ENCODE measurements at places on chromosomes 6 and 20.

GRCh38 chr6:12311106-12311505, 20.9 kb downstream of the EDN1 start:
- peak; percentile 24 for DNase-seq

GRCh38 chr6:69948479-69949114, 82.2 kb downstream of the COL19A1 start:
- DNase-seq = no peak

DNA sequence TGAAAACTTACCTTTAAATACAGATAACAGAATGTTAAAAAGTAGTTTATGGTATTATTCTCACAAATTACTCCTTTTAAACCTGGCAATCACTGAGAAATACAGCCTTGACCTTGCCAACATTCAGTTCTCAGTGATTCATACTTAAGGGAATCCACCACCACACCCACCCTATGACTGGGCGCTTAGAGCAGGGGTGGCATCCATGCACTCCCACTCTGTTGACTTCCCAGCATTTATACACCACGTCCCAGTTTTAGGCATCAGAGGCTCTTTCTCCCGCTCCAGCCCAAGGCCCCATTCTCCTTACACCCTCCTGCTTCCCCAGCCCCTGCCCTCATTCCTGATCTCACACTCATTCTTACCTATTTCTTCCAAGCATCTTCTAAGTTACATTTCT, 16.3 kb downstream of the TRAF3IP2 start:
- DNase-seq = peak; percentile 38

- no peak for DNase-seq
Observed at GRCh38 chr6:81769824-81770223, 17.3 kb upstream of the TENT5A start.

- DNase-seq = peak; percentile 62
Observed at GRCh38 chr20:19995220-19995863, 21.8 kb upstream of the NAA20 start.

DNA sequence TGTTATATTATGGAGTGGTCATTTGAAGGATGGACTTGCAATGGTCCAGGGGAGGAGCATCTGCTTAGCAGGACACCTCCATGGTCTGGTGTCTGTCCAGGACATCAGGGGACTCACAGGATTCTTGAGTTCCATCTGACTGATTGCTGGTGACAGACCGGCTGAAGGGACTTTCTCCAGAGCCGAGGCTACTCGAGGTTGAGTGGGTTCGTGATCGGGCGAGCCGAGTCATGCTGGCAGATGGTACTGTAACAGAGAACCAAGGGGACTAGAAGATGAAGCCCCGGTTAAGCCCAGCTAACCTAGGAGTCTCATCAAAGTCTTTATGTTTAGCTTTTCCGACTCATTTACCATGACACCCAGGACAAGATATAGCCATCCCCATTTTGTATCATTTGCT, 7.5 kb upstream of the SLA2 start:
- DNase-seq = no peak

- peak; percentile 26 for DNase-seq
Observed at GRCh38 chr6:145904391-145904790, 59.8 kb downstream of the SHPRH start.

DNA sequence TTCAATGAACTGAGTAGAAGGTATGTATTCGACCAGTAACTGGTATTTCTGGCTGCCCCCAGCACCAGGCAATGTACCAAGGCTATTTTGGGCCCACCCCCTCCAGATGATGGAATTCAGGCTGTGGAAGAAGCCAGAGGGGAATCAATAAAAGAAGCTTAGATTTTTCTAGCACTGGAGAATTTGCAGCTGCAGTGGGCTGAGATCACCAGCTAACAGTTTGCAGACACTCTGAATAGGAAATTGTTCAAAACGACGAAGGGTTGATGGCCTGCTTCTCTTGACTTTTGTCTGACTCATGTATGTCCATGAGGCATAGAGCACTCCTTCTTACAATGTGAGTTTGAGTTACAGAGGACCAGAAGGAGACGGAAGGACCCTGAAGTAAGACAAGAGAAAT, 32.4 kb upstream of the FBXO9 start:
- DNase-seq = no peak

- no peak for DNase-seq
Observed at GRCh38 chr6:43983632-43984031, 143.6 kb downstream of the MRPL14 start.

DNA sequence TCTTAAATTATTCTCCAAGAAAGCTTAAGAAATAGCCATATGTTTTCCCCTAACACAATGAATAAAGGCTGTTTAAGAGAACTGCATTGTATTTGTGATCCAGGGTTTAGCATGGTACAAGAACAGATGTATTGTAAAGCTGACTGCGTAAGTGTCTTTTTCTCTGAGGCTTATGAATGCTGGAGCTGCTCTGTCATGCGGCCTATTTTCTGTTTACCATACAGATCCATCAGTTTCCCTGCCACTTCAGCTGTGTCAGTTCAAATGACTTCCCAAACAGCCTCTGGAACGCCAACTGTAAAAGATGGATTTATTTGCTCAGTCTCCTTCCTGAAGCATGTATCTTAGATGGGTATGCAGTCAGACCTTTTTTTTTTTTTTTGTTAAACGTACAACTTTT, 419.3 kb upstream of the HS3ST5 start:
- no peak for DNase-seq

DNA sequence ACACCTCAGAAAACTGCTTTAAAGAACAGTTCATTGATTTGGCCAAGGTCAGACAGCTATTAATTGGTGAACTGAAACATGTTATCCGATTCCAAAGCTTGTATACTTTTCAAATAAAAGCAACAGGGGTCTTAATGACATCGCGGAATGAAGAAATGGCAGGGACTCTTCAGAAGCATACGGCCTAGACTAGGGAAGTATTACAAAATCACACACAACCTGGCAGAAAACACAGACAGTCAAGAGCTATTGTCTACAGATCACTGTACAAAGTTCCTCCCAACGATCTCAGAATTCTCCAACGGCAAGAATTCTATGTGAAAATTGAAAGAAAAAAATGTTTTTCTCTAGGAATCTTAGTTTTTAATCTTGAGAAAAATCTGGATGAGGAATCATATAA, 105.5 kb downstream of the PTPRK start:
- no peak for DNase-seq

DNA sequence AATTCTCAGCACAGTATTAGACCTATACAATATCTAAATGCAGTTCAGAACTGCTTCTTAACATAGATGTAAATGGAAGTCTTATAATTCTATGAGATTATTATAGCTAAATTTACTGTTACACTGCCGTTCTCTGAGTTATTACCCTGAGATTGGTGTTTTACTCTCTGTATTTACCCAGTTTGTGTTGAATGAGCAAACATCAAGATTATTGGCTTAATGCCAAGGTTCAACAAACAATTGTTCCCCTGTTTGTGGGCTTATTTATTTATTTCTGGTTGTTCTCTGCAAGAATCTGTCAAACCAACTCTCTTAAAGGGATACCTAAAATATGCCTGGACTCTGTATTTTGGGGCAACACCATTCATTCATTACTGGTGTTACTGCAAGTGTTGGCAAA, 5.2 kb upstream of the STMND1 start:
- DNase-seq = no peak

- DNase-seq = no peak
Observed at GRCh38 chr20:39691151-39691862, 729.2 kb downstream of the DHX35 start.

DNA sequence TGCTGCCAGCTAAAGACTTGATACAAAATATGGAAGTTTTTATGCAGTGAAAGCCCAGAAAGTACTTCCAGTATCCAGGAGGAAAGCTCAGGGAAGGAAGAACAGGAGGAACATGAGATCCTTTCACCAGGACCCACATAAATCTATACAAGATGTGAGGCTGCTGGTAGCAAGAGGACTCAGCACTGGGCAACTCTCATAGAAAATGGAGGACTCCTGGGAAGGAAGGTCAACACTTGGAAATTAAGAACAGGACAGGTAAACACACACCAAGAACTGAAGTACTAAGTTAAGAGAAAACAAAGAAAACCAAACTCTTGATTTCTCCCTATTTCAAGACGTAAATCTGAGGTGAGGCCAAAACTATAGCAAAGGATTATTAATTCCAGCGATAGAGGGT, 220.5 kb upstream of the HSF2 start:
- DNase-seq = no peak

DNA sequence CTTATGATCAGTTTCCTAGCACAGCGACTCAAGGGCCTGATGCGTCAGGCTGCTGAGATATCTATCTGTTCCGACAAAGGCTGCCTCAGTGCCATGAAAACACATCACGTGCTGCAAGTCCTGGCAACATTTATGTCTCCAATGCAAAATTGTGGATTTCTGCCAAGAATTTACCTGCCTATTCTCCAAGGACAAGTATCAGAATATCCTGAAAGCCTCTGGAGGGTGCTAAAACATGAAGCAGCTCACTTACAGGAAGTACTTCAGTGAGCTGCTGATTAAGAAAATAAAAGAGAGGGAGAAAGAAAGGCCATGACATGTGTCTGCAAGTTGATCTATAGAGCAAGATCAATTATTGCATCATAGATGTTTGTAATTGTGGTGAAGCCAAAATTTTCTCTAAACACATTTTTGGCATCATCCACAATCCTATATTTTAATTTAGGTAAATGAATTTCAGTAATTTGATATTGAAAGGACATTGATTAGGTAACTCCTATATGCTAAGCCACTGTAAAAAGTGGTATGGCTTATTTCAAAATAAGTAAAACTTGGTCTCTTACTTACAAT, 25.8 kb upstream of the TPBG start:
- DNase-seq = no peak

- peak; percentile 9 for DNase-seq
Observed at GRCh38 chr6:88535306-88535705, 369.2 kb upstream of the CNR1 start.

- peak; percentile 49 for DNase-seq
Observed at GRCh38 chr6:161418463-161418945, 144.6 kb upstream of the AGPAT4 start.

DNA sequence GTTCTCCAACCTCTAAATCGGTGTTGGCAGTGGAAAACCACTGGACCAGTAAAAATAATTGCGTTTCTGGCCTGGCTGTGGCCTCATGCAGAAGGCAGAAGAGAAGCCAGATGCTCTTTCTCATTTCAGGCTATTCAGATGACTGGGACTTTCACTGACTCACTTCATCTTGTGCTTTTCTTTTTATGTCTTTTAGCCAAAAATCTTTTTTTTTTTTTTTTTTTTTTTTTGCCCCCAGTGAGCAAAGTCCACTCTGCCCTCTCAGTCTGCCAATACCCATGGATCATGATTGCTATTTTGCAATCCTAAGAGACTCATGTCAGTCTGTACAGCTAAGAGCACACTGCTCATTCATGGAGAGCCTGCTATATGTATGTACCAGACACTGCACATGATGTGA, 962.5 kb downstream of the KIF16B start:
- no peak for DNase-seq

DNA sequence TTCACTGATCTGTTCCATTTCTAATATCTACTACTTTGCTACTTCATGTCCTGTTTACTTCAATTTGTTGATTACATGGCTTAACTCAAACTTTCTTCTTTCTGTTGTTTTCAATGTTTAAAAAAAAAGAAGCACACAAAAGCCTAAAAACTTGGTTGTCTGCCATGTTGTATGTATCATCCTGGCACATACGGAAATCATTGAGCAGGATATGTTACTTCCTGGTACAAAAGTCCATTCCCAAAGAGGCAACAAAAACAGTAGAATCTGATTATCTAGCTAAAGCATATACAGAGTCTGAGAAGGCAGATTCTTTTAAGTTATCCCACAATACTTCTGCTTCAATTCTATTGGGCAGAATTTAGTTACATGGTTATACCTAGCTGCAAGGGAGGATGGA, 14.5 kb upstream of the COL12A1 start:
- DNase-seq = no peak

- DNase-seq = no peak
Observed at GRCh38 chr6:28860581-28860980, 63.2 kb downstream of the TRIM27 start.

DNA sequence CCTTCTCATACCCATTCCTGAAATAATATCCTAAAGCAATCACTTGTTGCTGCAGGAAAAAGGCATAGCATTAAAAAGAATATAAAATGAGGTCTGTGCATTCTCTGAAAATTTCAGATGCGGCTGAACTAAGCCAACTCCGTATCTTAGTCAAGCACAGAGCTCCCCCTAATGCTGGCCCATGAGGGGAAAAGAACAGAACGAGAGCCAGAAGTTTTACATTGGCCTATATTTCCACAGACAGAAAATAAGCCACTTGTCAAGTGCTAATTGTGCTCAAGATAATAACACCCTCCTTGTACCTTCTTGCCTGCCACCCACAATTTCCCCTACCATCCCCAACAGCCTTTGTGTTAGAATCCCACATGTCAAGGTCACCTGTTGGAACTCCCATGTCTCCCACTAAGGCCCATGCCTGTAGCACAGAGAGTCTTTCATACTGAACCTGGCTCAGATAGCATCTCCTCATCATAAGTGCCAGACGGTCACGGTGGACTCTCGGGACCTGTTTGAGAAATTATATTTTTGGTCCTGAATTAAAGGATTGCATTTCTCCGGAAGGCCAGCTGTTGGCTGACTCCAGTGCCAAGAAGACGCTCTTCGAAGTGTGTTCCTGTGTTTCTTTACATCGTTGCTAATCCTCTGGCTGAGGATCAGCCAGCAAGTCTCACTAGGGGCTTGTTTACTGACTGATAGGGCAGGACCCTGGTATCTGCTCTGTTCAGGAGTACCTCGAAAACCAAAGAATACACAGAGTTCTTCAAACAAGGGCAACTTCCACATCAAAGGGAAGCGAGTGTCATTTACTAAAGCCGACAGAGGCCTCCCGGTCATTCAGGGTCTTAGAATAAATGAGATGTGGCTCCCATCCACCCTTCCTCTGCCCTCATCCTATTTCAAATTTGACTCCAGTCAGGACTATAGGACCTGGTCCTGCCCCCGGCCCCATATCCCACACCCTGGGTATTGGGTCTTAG, 183.4 kb upstream of the FBXL4 start:
- DNase-seq = no peak

DNA sequence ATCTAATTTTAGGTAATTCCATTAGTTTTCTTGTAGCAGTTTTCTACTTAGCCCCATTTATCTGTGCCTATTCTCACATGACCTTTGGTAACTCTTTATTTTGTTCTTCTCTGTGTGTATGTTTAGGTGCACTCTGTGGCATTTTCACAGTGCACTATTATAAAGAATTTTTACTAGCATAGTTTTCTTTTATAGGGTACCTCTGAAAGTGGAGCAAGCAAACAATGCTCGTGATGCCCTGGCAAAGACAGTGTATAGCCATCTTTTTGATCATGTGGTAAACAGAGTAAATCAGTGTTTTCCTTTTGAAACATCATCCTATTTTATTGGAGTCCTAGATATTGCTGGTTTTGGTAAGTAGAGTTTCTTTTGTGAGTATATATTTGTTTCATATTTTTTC, 107.9 kb downstream of the MYO6 start:
- no peak for DNase-seq

- peak; percentile 24 for DNase-seq
Observed at GRCh38 chr6:110876806-110877564, 2.4 kb downstream of the AMD1 start.
